ENCODE measurements at places on chromosomes 6 and 20.

- no peak for DNase-seq
Observed at GRCh38 chr20:20551409-20551808, 161.0 kb downstream of the RALGAPA2 start.

GRCh38 chr6:52802806-52803205 is 810 bp downstream of the GSTA1 start:
- DNase-seq, result no peak

GRCh38 chr6:145948328-145948727 is 15.8 kb downstream of the SHPRH start:
- no peak for DNase-seq

- no peak for DNase-seq
Observed at GRCh38 chr20:10347086-10347880, 86.7 kb downstream of the MKKS start.

- DNase-seq, result no peak
Observed at GRCh38 chr6:40897390-40898003, 141.5 kb downstream of the UNC5CL start.

GRCh38 chr6:51616243-51616642 is 471.2 kb downstream of the PKHD1 start:
- no peak for DNase-seq

DNA sequence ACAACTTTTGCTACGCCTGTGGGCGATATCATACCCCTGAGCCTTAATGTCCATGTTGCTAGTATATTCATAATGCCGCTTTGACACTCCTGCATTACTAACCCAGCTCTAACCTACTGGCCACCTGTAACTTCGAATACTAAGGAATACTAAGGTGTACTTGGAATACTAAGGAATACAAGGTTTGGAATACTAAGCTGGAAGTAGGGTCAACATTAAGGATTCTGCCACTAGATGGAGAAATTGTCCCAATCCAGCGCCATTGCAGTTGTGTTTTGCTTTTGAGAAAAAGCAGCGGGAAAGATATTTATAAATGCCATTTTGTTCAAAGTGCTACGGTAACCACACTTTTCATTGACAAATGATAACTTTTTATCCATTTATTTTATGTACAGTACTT is 10.7 kb downstream of the TBXT start:
- DNase-seq, result no peak

DNA sequence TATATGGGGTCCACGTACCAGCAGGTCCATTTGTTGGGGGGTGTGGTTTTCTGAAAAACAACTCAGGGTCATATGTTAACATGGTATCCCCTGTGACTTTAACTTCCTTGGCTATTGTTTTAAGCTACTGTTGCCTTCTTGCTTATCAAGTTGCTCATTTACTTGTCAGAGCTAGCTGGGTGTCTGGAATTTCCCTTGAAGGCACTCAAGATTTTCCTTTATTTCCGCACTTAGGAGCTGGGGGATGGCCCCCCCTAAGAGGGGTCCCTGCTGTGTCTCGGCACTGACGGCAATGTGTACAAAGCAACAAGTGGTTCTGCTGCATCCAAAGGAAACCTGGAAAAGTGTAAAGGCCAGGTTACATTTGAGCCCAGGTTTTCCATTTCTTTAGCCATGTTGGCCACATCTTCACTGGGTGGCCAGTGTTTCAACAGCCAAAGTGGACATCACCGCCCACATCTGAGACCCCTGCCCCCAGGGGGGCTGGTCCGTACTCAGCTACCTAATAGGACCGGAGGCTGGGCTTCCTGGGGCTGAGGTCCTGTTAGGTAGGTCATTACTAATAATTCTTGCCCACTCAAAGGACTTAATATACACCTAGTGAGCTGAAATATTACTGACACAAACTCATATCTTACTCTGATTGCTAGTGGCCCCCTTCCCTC is 24.8 kb upstream of the SYNDIG1 start:
- DNase-seq, result no peak

DNA sequence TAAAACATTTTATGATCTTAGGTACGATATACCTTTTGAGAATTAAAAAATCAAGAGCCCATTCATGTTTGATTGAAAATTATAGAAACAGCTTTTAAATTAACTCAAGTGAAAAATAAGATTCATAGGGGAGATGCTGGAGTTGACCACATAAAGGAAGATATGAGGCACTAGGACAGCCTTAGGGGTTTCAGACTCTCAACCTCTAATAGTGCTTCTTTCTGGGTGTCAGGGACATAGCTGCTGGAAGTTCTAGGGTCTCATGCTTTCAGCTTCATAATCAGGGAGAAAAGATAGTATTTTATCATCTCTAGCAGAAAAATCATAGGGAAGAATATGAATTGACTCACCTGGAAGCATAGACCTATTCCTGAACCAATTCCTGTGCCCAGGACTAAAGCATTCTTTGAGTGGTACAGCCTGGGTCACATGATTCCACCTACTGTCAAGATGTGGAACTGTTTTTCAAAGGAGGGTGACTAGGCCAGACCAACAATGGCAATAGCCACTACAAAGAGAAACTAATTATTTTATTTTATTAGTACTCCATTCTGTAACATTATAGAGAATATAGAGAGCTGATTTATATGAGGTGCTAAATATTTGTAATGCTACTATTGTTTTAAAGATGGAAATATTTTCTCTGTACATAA is 27.8 kb upstream of the CENPW start:
- DNase-seq, result peak; percentile 32

- peak; percentile 76 for DNase-seq
Observed at GRCh38 chr20:64077094-64077493, 2.2 kb downstream of the RGS19 start.

- DNase-seq, result no peak
Observed at GRCh38 chr20:50726955-50727791, 4.2 kb upstream of the PARD6B start.

DNA sequence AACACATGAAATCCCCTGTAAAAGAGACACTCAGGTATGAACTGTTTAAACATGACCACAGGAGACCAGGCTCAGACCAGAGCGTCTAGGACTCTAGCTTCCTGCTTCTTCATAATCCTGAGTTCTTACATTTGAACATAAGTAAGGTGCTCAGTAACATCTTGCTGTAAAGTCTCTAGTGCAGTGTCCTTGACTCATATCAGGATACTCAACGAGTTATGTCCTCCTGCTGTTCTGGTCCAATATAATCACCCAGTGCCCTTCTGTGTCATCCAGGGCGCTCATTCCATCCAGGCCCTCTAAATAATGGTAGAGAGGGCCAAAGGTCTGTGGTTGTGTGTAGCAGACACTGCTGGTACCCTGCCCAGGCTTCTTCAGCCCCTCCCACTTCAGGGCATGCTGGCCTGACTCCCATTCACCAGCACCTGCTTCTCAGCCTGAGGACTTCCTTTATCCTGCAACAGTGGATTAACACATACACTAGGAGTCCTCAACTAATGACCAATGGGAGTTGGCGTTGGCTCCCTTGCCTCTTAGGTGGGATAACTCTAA is 66.8 kb upstream of the MOCS1 start:
- DNase-seq, result no peak

DNA sequence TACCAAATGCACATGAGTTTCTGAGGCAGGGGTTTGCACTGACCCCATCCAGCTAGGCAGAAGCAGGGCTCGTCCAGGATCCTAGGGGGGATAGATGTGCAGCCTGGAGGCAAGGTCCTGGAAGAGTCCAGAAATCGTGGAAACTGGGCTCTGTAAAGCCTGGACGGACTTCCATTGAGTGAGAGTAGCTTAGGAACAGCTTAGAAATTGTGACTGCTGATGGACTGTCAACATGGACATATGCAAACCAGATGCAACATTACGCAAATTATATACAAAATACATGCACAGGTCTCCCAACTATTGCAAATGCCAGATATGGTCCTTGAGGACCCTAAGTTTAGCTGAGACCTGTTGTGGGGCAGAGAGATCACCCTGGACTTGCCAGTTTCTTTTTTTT is 4.8 kb upstream of the EMILIN3 start:
- no peak for DNase-seq

GRCh38 chr6:135094403-135094821 is 39.8 kb upstream of the HBS1L start:
- no peak for DNase-seq

DNA sequence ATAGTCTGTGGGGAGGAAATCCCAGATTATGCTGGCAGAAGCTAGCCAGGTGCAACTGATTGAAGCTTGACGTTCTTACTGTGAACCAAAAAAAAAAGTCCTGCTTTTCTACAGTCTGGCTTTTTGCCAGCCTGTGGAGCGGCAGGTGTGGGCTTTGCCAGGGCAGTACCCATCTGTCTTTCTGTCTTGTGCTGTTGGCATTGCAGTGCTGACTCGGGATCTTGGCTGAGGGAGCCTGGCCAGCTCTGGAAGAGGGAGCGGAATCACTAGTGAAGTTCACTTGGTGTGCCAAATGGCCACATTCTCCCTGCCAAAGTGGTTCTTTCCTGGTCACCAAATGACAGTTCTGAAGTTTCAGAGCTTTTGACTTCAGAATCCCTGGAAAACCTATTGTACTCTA is 5.0 kb downstream of the KIF3B start:
- no peak for DNase-seq

GRCh38 chr6:140774080-140774505 is 1358.6 kb upstream of the GJE1 start:
- peak; percentile 18 for DNase-seq

DNA sequence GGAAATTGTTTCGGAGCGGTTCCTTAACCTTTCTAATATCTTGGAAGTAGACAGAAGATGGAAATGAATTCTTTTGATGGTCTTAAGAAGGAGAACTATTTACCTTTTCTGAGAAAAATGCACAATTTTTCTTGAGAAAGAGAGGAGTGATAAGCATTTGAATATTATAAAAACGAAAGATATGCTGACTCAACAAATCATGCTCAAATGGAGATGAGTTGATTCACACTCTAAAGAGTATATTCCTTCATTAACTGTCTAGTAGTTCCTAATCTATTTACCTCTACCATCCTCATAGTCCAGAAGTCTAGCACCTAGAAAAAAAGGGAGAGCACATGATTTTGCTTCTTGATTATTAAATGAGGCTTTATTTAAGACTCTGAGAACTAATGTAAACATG is 4.1 kb downstream of the TSBP1 start:
- DNase-seq, result no peak

DNA sequence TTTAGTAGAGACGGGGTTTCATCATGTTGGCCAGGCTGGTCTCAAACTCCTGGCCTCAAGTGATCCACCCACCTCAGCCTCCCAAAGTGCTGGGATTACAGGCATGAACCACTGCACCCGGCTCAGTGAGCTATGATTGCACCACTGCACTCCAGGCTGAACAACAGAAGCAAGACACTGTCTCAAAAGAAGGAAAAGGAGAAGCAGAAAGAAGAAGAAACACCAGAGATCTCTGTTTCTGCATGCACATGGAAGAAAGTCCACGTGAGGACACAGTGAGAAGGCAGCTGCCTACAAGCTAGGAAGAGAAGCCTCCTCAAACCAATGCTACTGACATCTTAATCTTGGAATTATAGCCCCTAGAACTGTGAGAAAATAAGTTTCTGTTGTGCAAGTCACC is 16.0 kb downstream of the ECT2L start:
- DNase-seq, result peak; percentile 7

GRCh38 chr6:34543421-34543820 is 12.7 kb downstream of the SPDEF start:
- DNase-seq, result peak; percentile 14

- no peak for DNase-seq
Observed at GRCh38 chr6:96907498-96907897, 9.8 kb upstream of the NDUFAF4 start.

DNA sequence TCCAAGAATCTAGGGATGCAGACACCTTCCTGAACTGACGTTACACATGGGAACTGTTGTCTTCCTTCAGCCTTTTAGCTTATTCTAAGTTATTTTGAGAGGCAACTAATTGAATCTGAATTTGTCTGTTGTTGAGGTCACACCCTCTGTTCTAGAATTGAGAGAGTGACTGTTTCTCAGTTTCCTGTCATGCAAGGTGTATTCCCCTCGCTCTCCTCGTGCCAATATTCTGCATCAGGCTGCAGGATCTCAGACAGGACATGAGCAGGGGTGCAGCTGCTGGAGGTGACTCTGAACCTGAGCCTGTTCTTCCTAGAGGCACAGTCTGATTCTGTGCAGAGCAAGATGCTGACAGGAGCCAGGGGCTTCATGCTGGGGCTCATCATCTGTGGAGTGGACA is 52.5 kb downstream of the HLA-DPB1 start:
- no peak for DNase-seq

DNA sequence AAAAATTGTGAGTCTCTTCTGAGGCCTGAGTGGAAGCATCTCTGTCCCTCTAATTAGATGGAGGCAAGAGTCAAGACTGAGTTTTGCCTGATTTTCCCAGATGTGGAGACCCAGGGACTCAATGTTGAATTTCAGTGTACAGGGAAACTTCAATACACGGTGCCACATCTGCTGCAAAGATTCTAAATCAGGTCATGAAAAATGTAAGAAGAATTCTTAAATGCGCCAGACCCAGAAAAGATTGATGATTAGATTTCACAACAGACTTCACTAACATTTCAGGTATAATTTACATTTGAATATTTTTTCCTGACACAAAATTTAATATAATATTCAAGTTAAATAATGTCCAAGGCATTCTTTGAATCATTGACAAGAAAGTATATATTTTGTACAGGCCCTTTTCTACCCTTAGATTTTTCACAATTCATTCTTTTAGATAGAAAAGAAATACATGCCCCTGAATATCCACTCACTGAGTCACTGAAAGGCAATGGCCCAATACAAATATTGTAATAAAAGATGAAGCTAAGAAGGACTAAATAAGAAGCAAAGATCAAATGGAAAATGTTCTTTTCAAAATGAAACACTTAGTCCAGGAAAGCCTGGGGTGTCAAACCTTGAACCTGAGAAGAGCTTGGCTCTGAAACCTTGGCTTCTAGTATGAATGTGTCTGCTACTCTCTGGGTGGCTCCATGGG is 18.2 kb upstream of the HDGFL1 start:
- no peak for DNase-seq

GRCh38 chr6:27101824-27102223 is 145.7 kb upstream of the PRSS16 start:
- no peak for DNase-seq

DNA sequence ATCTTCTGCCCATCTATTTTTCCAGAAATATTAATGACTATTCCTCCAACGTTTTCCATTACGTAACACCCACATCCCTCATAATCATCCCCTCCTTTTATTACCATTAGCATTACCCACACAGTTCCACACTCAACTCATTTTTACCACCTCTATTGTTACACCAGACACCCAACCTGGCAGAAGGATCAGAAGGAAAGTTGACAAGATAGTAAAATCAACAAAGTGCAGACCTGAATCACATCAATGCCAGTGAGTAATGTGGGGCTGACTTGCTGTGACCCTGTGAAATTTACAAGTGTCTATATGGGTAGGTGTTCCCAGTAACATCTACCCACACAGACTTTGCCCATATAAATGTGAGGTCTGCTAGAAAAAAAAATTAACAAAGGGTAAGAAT is 568.2 kb downstream of the MAFB start:
- DNase-seq, result no peak

Data from Kasumi-1 (cell line).